ENCODE measurements at places on chromosomes 1 and 21. TPM values are rescaled to one million over a fixed set of nuclear protein-coding genes. Genes with fewer than 3 reads are reported as not detected.

GRCh38 chr1:56803561-56804156 lies 15.5 kb downstream of the FYB2 start:
- no peak for DNase-seq

DNA sequence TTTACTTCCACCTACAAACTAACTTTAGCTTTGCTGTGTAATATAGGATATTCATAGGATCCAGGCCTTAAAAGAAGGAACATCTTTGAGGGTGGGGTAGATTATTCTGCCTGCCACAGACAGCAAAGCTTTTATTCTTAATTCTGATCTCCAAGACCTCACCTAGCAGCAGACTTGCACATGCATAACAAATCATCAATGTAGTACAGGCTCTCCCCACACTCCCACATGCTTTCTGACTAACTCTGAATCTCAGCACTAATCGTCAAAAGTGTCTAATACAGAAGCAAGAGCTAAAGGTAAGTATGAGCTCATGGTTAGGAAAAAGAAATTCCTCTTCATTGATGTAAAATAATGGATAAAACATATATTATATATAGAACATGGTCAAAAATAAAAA lies 1468.5 kb upstream of the B3GALT2 start:
- DNase-seq, result no peak

The RIMS3 gene
- total RNA-seq, result 0.74 TPM

The MSH4 gene
- total RNA-seq, result 0.15 TPM

The IL19 gene
- not detected for total RNA-seq

The SERINC2 gene
- 0.54 TPM for total RNA-seq

The CSF3R gene
- total RNA-seq, result not detected

The SAMD13 gene
- 0.98 TPM for total RNA-seq

DNA sequence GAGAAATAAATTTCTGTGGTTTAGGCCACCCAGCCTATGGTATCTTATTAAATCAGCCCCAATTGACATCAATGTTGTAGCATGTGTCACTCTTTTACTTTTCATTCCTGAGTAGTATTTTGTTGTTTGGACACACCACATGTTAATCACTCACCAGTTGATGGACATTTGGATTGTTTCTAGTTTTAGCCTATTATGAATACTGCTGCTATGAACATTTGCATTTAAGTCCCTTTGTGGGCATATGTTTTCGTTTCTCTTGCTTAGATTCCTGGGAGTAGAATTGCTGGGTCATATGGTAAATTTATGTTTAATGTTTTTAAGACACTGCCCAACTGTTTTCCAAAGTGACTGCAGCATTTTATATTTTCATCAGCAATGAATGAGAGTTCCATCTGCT lies 50.2 kb upstream of the NUF2 start:
- no peak for DNase-seq

The MROH7 gene
- total RNA-seq, result not detected

The SLC45A3 gene
- 9.9 TPM for total RNA-seq

DNA sequence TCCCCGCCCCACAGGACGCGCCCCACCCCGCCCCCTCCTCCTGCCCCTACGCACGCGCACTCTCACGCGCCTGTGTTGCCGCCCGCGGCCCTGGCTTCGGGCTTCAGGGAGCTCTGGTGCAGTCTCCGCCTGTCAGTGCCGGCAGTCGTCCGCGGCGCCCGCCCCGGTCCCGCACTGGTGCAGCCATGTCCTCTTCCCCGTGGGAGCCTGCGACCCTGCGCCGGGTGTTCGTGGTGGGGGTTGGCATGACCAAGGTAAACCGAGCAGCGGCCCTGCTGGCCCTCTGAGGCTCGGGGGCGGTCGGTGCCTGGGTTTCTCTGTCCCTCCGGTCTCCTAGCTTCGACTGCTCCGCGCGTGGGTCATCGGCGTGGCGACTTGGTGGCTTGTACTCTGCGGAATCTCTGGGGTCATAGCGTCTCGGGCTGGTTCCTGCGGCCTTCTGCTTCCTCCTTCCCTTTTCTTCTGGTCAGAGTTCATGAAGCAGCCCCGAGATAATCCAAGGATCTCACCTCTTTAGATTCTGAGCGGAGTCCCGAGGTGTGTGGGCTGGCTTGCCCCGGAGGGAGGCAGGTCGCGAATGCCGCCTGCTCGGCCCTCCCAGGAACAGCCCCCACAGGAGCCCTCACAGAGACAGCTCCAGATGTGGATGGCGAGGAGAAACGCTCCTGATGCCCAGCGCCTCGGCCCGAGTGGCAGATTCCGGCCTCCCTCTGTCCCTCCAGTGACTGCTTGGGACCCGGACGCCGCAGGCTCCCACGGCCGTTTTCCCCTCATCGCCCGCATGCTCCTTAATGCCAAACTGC lies at the start of gene SCP2:
Gene SCP2 (plus strand): TSS at position 65 of the 803 bp plus-strand sequence. CDS start 121 bp downstream, at position 186.
- no peak for DNase-seq

- DNase-seq, result peak; percentile 40
Observed at GRCh38 chr1:9010781-9011323, 15.4 kb downstream of the SLC2A7 start.

DNA sequence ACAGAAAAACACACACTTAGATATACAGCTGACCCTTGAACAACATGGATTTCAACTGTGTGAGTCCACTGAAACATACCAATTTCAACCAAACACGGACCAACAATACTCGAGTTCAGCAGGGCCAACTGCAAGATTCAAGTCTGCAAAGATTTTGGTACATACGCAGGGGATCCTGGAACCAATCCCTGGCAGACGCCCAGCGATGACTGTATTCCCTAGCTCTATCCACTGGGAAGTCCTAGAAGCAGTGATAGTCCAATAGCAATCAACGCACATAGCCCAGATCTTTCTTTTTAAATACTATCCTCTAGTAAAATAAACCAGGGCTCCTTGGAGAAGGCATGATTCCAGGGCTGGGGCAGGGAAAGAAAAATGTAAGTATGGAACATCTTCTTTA lies 9.0 kb downstream of the DDX59 start:
- no peak for DNase-seq

GRCh38 chr1:107691540-107691939 lies 273.4 kb downstream of the VAV3 start:
- DNase-seq, result no peak

The IFFO2 gene
- 20.5 TPM for total RNA-seq

DNA sequence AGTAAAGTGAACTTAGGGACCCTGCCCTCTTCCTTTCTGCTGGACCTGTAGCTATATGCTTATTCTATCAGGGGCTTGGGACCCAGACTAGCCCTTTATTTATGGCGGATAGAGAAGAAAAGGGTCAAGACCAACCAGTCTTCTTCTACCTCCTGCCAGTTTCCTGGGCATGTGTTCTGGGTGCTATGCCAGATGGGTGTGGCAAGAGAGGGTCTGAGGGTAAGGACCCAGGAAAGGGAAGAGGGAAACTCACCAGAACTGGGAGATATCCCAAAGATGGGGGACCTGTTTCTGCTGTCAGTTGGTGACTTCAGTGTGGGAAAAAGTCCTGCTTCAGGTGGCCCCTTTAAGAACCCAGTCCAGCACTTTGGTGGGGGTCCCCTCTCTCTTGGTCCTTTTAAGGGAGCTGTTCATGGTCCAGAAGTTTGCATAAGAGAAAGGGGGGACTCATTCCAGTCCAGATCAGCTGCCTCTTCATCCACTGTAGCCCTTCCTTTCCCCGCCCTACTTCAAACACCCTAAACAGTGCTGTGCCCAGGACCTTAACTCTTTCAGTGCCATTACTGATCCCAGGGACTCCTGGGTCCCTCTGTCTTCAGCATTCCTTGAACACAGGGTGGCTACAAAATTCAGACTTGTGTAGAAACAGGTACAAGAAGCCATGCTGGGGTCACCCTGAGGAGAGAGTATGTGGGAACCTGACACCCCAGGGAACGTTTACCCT lies 18.4 kb downstream of the SSR2 start:
- no peak for DNase-seq

- DNase-seq, result no peak
Observed at GRCh38 chr1:31487143-31487542, 74.1 kb downstream of the SERINC2 start.

The C1QA gene
- total RNA-seq, result 0.59 TPM

GRCh38 chr1:179826626-179827280 lies 50.9 kb downstream of the TOR1AIP2 start:
- DNase-seq, result no peak

DNA sequence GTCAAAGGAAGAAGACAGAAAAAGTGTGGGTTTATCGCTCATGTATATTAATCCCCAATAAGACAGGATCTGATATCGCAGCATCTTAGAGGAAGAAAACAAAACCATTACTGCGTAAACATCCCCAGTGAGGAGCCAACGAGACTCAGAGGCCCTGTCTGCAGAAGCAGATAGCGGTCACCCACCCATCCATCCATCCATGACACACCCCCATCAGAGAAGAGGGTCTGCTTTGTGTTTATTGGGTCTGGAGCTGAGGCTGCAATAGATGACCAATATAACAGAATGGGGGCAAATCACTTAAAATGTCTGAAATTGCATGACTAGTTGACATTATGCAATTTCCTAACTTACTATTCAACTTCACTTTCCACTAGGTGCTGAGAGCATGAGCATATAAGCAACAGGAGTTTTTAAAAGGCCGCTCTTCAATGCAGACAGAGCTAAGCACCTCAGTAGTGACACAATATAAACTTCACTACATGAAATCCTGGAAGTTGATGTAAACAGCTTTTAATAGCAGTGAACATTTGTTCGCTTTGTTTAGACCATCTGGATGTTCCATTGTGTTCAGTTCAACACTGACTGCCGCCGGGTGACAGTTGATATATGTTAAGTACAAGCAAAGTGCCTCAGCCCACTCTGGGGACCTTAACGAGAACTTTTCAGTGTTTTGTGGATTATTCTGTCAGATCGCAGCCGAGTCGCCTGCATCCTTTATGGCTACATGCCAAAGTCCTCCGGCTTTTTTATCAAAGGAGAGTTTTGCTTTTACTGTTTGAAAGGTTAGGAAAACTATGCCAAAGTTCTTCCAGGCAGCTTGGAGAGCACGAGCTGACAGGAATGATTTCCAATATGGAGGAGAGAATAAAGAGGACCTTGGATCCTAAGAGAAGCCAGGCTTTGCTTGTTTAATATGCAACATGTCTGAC lies 167.5 kb downstream of the ZNF281 start:
- no peak for DNase-seq

The SPRR3 gene
- total RNA-seq, result not detected

GRCh38 chr1:34479731-34480130 lies 275.1 kb upstream of the GJB5 start:
- DNase-seq, result no peak

DNA sequence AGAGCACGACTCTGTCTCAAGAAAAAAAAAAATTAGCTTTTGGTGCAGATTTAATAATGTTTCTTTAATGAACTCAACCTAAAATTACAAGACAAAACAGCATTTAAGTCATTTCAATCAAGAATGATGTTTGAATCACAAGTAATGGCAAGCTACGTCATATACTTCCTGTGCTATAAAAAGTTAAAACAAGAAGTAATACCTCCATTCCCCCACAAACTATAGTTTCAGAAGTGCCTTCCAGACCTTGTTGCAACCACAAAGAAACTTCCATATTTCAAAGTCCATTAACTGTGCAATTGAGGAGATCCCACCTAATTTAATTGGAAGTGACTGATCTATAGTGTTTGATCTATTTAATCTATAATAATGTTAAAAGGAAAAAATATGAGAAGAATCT lies 15.1 kb downstream of the NRDC start:
- peak; percentile 32 for DNase-seq

DNA sequence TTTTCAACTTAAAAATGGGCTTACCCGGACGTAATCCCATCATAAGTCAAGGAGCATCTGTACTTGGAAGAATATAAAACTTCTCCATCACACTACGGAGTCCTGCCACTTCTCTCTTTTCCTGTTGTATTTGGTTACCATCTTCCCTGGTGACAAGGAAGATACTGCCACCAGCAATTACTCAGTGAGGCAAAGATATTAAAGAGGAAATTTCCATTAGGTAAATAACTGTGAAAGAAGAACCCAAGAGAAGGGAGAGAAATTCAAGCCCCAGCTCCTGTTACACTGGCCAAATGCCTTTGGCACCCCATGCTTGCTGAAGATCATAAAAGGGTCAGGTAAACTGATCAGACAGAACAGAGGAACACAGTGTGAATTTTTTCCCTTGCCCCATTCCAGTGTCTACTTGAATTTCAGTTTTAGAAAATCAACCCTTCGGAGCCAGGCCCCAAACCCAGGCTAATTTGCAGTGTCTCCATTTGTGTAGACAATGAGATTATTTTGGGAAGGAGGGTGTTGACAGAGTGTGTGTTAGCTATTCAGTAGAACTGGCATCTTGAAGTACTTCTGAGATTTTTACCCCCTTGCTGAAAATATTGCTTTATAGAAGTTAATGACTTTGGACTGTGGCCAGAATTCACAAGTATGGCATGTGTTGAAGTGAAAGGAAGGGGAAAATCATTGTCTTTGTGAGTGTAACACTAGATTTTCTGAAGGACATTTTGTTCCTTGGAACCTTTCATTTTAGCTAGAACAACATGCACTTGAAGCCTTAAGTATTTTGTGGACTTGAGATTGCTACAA lies 167.1 kb downstream of the DHRS3 start:
- DNase-seq, result no peak

The TRPM2 gene
- 9.1 TPM for total RNA-seq

DNA sequence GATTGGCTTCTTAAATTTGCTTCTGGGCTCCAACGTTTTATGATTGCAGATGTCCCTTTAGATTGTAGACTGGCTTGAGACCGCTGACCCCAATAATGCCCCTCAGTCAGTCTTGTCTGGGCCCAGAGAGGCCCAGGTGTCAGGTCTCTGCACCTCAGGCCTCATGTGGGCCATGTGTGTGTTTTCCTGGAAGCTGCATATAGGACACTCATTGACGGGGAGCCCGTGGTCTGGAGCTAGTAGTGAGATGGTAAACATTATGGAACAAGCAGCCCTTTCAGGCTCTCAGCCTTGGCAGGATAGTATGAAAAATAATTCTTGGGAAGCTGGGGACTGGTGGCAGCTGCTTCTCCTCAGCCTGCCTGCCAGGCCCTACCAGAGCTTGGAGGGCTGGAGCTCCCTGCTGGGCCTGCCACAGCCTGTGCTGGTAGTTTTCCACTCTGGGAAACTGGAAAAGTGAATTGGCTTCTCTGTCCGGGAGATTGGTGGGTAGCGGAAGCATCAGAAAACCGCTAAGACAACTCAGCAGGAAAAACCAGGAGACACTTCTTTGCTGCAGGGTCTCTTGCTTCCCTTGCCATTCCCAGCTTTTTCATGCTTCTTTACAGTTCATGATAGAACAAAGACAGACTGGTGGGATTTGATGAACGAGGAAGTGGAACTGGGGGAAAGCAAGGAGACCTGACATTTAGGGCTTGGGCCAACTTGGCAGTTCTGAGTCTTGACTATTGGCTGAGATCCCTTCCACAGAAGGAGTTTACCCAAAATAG lies 57.8 kb upstream of the HSD17B7 start:
- no peak for DNase-seq

DNA sequence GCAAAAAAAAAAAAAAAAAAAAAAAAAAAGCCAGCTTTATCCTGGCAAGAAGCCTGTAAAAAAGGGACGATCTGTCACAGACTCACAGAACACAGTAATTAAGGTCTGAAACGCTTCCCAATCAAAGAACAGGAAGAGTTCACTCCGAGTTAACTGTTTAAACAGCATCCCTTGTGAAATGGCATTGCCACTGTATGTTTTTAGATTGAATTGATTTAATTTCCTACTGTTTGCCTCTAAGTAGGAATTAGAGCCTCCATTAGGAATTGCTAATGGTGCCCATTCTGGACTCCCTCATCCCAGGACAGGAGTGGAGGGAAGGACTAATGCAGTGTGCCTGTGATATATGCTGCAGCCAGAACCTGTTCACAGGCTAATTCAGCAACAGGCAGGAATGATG lies 370.8 kb downstream of the RWDD3 start:
- DNase-seq, result no peak

GRCh38 chr1:173414136-173414535 lies 63.0 kb upstream of the PRDX6 start:
- DNase-seq, result no peak

The E2F2 gene
- total RNA-seq, result 24.0 TPM

The CHIA gene
- total RNA-seq, result not detected

The ELAVL4 gene
- total RNA-seq, result not detected
